ENCODE measurements at places on chromosomes 6 and 20.
A peak's percentile ranks its signal among the peaks of the same experiment; 100 is the strongest.

DNA sequence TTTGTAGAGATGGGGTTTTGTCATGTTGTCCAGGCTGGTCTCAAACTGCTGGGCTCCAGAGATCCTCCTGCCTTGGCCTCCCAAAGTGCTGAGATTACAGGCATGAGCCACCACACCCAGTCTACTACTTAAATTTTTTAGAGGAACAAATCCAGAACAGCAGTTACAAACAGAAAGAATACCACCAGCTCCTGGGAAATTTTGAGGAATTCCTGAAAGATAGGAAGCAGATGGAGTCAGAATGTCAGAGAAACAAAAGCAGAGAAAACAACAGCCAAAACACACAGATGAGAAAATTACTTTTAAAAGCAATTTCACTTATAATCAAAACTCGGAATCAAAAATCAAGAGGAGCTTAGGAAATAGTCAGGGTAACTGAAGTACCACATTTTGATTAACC is 543.3 kb upstream of the MARCKS start:
- DNase-seq, result no peak

GRCh38 chr6:6811128-6812009 is 222.8 kb downstream of the LY86 start:
- DNase-seq, result peak; percentile 6

DNA sequence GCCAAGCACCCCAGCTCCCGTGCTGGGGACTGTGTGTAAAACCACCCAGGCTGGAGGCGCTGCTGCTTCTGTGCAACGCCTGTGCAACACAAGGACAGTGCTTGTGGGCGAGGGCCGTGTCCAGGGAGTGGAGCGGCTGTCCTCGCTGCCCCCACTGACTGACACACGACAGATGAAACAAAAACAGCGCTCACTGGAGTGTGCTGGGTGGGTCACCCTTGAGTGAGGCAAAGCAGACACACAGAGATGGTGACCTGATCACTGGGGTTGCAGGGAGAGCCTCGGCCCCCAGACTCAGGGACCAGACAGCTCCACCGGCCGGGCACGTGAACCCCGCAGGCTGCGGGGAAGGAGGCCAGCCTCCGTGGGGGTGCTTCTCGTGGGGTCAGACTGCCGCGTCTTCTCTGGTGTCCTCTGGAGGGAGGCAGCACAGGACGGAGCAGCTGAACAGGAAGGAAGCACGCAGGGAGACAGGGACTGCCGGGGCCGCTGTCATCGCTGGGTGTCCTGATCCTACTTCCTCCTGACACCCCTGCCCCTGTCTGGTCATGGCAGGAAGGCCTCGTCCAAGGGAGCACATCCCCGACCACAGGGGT is 75.9 kb upstream of the CST7 start:
- no peak for DNase-seq

DNA sequence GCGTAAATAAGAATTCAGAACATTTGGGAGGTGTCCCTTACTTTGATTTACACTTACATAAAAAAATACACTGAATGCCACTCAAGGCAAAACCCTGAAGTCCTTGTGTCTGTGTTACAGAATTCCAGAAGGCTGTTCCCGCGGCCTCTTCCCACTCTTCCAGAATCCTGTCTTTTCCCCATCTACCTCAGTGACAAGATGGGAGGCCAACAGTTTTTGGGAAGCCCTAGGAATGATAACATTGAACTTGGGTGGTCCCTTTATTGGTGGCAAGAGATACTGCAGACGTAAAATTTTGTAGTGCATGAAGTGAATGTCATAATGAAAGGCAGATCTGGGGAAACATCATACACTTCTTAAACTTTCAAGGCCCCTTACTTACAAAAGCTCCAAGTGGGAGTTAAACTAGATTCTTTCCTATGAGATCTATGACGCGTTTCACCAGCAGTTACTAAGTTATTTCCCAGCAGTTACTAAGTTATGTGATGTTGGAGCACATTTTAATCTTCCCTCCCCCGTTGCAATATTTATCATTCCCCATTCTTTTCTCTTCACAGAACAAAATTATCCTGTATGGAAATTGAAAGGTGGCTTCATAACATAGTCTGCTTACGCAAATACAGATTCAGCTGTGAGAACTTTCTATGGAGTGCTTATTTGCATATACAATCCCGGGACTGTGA is 79.5 kb downstream of the BCAS1 start:
- DNase-seq, result no peak

GRCh38 chr6:73109659-73110058 is 115.6 kb downstream of the KHDC1L start:
- no peak for DNase-seq

DNA sequence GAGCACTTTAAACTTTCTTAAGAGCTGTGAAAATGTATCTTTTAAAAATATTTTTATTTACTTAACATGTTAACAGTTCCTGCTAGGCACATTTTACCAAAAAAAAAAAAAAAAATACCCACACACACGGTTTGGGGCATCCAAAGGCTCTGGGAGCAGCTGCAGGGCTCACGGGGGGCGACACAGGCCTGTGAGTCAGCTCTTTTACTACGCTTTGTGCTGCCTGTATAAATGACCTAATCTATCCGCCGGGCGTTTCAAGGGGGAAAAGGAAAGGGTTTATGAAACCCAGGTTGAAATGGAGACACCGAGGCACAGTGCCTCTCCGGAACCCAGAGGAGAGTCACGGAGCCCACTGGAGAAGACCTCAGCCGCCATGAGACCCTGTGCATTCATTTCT is 40.4 kb downstream of the DLL1 start:
- no peak for DNase-seq

DNA sequence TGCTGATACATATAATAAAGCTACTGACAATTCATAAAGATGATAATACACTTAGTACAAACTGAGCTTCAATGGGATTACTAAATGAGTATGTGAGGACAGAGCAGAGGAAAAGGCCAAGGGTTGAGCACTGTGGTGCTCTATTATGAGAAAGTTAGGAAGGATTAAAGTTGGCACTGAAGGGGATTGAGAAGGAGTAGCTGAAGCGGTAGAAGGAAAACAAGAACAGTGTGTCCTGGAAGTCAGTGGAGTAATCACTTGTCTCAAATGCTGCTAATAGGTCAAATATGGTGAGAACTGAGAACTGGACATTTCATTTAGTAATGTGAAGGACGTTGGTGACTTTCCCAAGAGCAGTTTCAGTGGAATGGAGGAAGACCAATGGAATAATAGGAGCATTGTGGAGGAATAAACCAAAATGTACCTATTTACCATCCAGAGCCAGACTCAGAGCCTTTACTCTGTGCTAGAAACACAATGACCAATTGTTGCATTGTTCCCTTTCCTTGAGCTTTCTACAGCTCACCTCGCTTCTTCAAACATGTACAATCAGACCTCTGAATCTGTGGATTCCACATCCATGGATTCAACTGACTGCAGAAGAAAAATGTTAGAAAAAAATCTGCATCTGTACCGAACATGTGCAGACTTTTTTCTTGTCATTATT is 255.9 kb downstream of the LAMA2 start:
- DNase-seq, result no peak

DNA sequence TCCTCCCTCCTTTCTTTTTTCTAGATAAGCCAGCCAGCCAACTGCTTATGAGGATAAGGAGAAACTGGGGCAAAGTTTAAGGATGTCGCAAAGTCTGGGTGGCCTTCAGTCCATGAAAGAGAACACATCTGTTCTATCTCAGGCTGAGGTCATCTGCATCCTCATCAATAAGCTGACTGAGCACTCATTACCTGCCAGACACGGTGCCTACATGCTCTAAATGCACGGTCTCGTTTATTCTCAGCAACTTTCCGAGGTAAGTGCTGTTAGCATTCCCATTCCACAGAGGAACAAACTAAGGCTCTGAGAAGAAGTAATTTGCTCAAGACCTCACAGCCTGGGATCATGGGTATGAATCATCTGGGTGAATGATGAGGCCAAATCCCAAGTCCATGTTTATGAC is 133.1 kb downstream of the BCAS1 start:
- DNase-seq, result no peak

GRCh38 chr6:115830895-115831294 is 229.8 kb downstream of the FRK start:
- DNase-seq, result no peak

DNA sequence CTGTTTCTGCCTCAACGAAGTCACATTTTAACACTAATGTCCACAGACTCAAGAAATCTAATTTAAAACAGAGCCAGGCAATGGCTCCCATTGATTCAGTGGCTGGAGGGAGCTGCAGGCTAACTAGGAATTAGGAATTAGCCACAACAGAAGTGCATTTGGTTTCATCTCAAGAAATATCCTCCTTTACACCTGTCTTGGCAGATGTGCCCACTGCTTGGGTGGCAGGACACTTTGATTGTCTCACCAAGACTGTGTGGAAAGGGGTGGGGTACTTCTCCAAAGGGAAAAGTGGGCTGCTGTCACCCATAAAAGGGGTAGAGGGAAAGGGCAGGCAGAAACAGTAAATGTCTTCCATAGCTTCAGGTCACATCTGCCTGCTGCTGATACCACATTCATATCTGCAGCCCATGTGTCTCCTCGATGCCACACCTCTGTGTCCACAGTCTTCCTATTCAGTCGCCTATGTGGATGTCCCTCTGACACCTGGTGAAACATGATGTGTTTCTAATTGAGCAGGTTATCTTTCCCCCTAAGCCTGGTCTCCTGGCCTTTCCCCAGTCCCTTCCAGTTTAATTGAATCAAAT is 10.9 kb upstream of the OSER1 start:
- DNase-seq, result no peak

- peak; percentile 48 for DNase-seq
Measured at GRCh38 chr6:2396846-2397630, 151.6 kb upstream of the GMDS start.

- no peak for DNase-seq
Measured at GRCh38 chr6:163599136-163599535, 184.6 kb downstream of the QKI start.

GRCh38 chr6:21952367-21952766 is 344.5 kb downstream of the PRL start:
- no peak for DNase-seq

Measured in GM04504 (cell line).